CD4-positive, alpha-beta T cell treated with Interleukin-15 for 4 hours (primary cell): ENCODE measurements at places on chromosomes 3 and 15.

DNA sequence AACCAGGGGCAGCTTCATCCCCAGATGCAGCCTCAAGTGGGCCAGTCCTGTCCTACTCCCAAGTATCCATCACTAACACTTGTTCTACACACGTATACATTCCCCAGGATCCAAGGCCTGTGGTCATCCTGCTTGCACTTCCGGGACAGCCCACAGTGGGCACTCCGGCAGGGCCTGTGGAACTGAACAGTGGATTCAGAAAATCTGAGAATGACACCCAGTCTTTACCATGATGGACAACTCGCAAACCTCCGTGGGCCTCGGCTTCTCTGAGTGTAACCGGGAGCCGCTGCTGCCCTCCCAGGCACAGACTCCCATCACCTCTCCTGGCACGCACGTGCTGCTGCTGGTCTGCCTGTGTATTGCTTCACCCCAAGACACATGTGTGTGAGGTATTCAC, 59.6 kb downstream of the ATP10A start:
- DNase-seq: no peak

- DNase-seq: no peak
Observed at GRCh38 chr15:43249699-43250203, 17.0 kb downstream of the TGM5 start.

- no peak for DNase-seq
Observed at GRCh38 chr3:197125636-197126035, 96.0 kb upstream of the MELTF start.

DNA sequence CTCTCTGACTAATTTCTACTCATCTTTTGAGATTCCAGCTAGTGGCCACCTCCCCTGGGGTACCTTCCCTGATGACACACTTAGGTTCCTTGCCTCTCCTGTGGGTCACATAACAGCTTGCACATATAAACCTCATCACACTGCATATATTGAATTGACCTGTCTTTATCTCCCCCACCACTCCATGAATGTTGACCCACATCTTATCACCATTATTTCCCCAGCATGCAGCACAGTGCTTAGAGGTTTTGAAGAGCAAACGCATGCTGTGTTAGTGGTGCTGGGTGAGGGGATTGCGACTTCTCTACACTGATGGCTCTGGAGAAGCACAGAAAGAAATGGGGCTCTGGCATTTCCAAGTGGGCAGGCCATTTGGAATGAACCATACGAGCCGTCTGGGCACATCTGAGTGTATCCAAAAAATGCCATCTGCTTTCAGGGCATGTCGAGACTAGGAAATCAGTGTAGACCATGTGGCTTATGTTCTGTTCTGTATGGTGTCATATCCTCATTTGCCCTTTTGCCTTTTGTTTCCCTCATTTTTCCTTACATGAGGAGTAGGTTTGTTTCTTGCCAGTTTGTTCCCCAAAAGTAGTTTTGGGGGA, 333.2 kb upstream of the TRIM42 start:
- DNase-seq: no peak

DNA sequence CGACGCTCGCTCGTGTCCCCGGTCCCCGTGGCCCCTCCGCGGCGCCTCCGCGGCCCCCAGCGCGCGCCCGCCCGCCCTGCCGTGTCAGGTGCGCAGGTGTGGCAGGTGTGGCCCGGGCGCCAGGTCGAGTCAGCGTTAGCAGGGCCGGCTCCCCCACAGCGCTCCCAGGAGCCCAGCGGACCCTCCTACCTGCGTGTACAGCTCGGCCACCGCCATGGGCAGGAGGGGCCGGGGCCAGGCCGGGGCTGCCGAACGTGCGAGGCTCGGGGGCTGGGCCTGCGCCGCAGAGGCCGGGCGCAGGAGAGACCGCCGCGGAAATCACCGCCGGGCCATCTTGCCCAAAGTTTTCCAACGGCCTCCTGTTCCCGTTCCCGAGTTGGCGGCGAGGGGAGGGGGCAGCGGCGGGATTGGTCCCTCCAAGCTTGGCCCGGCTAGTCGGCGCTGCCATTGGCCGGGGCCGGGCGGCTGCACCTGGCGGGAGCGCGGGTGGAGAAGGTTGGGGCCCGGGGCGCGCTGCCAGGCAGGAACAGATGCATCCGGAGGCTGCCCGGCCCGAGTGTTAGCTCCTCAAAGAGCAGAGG, at the start of gene MYO5C:
Gene MYO5C (minus strand): TSS at position 384 of the 581 bp plus-strand sequence. CDS start 168 bp downstream, at position 216.
- no peak for DNase-seq

DNA sequence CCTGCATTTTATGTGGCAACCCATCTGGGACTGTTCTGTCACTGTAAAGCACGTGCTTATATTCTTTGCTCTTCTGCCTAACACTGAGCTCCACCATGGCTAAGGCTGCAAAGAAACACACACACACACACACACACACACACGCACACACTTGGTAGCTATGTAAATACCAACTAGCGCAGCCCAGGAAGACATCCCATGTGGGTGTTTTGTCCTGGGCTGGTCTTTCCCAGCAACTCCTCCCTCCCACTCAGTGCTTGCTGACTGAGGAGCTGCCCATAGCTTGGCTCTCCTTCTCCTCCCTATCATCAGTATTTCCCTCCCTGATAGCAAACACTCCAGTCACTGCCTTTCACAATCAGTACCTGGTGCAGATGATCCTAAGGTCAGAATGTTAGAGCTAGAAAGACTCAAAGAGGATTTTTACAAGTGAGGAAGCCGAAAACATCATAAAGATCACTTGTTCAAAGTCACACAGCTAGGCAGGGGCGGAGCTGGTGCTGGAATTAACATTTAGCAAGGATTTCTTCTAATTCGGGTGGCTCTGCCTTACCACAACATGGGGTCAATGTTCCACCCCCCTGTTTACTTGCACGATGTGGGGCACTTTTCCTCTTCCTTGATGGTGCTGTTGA, 377.1 kb upstream of the TBL1XR1 start:
- no peak for DNase-seq

DNA sequence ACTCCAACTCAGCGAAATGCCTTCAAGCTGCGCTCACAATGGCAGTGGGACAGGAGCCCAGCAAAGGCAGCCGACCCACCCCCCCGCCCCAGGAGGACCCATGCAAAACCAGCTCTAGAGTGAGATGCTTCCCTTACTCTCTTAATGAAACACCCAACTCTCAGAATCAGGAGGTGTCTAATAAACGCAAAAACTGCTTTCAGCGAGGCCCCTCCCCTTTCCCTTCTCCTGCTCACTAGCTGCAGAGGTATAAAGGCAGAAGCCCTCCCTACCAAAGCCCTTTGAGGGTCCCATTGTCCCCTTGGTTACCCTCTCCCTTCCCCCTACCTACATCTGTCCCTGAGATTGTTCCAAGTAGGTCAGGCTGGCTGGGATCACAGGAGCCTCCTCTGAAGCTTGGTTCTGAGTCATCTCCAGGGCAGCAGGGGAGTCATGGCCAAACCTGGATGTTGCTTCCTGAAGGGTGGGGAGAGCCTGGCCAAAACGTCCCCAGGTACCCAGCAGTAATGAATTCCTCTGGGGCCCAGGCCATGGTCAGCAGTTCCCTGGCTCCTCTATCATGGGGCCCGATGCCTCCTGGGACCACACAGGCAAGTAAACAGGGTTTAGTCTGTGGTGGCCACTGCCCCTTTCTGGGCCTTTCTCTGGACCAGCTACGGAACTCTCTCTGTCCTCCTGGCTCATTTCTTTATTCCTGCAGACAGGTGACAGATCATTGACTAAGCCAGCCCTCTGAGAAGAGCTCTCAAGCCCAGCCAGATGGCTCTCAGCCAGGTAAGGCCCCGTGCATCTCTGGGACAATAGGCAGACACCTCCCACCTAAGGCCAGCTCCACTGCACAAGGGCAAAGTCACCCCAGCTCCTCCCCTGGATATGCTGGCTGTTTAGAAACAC, 8.6 kb downstream of the KLHL25 start:
- DNase-seq: no peak

DNA sequence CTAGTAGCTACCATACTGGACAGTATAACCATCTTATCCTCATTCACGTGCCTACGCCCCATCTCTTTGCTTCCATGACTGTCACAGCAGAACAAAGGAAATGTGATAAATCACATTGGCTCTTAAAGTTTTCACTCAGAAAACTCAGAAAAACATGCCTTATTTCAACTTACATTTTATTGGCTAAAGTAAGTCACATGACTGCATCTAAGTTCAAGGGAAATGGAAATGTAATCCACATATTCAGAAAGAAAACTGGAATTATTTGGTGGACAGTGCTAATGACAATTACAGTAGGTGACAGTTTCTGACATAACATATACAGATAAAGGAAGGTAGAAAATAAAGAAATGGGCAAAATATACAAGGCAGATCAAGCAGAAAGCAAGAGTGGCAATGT, 37.4 kb upstream of the VILL start:
- DNase-seq: no peak

DNA sequence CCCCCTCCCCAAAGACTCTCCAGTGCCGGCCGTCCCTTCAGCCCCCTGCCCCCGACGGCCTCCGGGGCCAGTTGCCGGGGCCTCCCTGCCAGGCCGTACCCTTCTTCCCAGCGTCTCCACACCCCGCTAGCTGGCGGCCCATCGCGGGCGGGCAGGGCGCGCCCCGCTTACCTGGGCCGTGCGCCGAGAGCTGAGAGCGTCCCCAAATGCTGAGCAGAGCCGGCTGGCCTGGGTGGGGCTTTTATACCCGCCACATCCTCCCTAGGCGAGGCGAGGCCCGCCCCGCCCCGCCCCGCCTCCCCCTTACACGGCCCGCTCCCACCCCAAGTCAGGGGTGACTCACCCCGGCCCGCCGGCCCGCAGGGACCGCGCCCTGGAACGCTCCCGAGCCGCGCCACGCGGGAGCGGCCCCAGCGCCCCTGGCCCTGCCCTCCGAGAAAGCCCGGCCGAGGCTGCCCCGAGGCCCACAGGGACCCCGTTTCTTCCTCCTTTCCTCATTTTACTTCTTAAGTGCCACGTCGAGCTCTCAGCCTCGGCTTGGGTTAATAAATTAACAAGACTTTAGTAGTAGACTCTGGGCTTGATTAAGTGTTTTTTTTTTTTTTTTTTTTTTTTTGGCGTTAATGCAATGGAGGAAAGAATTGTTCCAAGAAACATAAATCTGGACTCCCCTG, at the start of gene ANXA2:
Gene ANXA2 (minus strand): TSS at position 215 of the 674 bp plus-strand sequence. CDS start 11,911 bp downstream, outside the sequence.
- DNase-seq: peak; percentile 92

DNA sequence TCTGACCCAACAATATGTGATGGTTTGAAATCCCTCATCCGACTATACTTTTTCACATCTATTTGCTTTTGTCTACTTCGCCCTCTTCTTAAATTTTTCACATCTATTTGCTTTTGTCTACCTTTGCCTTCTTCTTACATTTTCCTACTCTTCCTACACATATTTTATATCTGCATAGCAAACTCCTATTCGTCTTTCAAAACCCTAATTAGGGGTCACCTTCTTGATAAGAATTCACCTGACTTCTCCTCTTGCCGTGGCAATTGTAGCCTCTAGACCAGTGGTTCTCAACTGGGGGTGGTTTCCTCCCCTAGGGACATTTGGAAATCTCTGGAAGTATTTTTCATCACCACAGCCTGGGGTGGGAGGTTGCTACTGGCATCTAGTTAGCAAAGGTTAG, 607.4 kb downstream of the NTRK3 start:
- DNase-seq: no peak

- DNase-seq: no peak
Observed at GRCh38 chr3:103195216-103195615, 760.4 kb downstream of the ZPLD1 start.

- no peak for DNase-seq
Observed at GRCh38 chr15:60299452-60300047, 98.2 kb downstream of the ANXA2 start.

DNA sequence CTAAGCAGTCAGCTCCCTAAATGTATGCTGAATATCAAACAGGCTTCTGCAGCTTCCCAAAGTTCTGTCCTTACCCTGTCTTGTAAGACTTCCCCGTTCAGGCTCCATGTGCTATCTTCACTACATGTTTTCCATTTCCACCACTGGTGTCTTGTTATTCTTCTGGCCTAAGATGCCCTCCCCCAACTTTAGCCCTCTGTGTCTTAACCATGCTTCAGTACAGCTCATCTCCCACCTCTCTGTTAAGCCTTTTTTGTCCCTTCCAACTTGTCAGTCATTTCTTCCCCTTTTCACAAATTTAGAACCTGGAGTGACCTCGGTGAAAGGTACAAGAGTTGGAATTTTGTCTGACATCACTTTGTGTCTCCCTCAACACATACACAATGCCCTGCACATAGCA, 151.7 kb upstream of the TBL1XR1 start:
- no peak for DNase-seq

GRCh38 chr3:95751509-95751908, 1062.9 kb upstream of the EPHA6 start:
- DNase-seq: no peak

DNA sequence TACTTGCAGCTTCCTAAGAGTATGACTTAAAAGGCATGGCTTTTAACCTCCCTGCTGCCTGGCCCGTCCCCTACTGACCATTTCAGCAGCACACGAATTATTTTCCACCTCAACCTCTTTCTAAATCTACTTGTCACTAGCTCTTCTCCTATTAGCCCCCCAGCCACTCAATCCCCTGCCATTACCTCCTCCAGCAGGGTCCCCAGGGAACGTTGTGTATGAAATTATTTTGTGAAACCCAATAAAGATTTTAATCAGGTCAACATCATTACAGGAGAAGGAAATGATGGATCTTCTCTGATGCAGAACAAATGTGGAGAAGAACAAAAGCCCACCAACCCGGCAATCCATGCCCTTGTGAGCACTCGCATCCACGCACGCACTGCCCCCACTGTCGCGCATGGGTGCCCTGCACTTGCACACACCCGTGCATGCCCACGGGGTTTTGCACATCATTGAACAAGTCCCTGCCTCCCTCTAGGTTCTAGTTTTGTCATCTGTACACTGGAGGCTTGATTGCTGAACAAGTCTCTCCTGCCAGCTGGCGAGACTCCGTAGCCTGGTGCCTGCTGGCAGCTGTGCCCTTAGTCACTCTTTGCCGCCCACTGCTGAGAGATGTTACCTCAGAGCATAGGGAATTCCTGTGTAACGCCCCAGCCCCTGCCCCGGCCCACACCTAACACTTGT, 51.6 kb downstream of the LINGO1 start:
- DNase-seq: no peak

- DNase-seq: no peak
Observed at GRCh38 chr3:69535613-69536012, 149.7 kb upstream of the FRMD4B start.

DNA sequence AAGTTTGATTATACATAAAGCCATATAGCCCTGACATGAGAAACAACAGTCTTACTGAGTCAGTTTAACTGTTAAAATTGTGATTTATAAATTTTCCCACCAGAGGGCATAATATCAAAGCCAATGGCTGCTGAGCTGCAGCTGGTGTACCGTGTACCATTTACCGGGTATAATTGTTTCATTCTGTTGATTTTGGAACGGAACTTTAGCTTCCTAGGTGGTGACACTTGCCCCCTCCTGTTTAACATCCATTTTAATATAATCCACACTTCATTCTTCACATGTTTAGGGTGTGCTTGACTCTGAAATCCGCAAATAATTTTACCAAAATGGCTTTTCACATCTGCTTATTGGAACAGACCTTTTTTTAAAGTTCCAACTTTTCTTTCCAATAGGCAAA, 72.8 kb downstream of the SLC9A9 start:
- DNase-seq: peak; percentile 55
